Sciatic nerve (tissue), 2 donors: ENCODE measurements at places on chromosomes 3 and 15.

DNA sequence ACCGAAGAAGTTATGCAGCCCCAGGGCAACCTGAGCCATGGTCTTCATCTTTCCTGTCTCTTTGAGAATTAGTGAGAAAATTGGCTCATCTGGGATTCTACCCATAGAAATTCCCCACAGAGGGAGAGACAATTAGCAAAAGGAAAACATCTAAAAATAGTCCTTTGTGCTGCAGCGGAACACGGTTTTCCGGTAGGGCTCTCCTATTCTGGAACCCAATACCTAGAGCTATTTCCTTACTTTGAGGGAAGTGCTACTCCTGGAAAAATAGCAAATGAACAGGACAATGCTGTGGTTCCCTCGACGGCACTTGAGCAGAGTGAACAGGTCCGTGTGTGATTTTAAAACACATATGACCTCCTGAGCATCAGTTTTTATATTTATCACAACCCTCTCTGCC lies 210.5 kb downstream of the FGF12 start:
- no peak for DNase-seq

GRCh38 chr15:81255958-81256320 lies 59.3 kb downstream of the IL16 start:
- no peak for DNase-seq

- DNase-seq, result no peak
Observed at GRCh38 chr3:77001062-77001701, 38.7 kb upstream of the ROBO2 start.

- no peak for DNase-seq
Observed at GRCh38 chr15:71800190-71800589, 10.2 kb upstream of the NR2E3 start.

DNA sequence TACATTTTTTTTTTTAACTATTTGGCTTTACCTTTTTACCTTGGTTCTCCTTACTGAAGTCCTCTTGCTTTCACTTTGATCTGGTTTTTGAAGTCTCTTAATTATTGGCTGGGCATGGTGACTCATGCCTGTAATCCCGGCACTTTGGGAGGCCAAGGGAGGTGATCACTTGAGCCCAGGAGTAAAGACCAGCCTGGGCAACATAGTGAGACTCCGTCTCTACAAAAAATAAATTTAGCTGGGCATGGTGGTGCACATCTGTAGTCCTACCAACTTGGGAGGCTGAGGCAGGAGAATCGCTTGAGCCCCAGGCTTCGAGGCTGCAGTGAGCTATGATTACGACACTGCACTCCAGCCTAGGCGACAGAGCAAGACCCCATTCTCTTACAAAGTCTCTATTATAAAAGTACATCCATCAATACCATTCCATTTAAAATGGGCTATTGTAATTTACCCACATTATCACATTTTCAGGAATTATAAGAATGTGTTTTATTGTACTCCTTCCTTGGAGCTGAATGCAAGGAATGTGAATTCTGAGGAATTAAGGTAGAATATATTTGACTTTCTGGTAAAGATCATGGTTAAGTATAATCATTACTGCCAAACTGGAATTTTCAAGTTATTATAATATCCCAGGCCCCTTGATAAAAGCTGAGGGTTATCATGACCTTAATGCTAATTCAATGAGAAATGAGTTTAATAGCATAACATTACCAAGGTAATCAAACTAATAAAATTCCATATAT lies 49.0 kb downstream of the MSL2 start:
- DNase-seq, result no peak

GRCh38 chr3:128945878-128946175 lies 48.0 kb downstream of the CFAP92 start:
- no peak for DNase-seq

- no peak for DNase-seq
Observed at GRCh38 chr15:98999233-98999632, 8.4 kb downstream of the PGPEP1L start.

- no peak for DNase-seq
Observed at GRCh38 chr3:19811689-19812088, 122.3 kb downstream of the EFHB start.

- DNase-seq, result no peak
Observed at GRCh38 chr15:98154863-98155262, 194.4 kb downstream of the ARRDC4 start.

- DNase-seq, result no peak
Observed at GRCh38 chr3:113174801-113175485, 36.4 kb upstream of the BOC start.

DNA sequence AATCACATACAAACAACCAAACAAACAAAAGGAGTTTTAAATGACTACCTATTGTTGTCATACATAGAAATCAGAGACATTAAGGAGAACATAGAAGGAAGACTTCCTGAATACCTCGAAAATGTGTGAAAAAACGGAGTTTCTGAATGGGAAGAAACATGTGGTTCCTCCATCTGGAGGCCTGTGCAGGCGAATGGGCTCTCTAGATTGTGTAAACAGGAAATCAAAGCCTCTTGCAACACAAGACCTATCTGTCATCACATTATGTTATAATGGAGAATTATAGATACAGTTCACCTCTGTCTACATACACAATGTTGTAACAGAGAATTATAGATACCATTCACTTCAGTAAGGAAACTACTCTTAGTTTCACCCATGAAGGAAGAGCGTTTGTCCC lies 44.1 kb downstream of the RUBCN start:
- DNase-seq, result no peak

- DNase-seq, result no peak
Observed at GRCh38 chr3:141797819-141798447, 34.7 kb downstream of the GRK7 start.

GRCh38 chr15:65082303-65082953 lies 5.9 kb downstream of the KBTBD13 start:
- no peak for DNase-seq

DNA sequence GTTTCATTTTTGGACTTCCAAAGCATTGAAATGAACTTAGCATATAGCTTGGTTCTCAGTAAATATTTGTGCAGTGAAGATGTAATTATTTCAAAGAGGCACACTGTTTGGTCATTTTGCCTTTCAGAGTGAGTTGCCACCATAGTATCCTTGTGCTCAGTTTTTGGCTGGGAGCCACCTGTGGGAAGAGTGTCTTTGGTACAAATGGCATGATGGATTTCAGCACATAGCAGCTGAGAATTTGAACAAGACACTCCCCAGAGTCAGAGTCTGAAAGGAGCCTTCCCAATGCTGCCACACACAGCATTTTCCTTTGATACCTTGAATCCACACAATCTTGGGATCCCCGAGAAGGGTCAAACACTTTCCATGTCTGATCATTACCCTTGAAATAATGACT lies 897.2 kb upstream of the ARPP21 start:
- no peak for DNase-seq

DNA sequence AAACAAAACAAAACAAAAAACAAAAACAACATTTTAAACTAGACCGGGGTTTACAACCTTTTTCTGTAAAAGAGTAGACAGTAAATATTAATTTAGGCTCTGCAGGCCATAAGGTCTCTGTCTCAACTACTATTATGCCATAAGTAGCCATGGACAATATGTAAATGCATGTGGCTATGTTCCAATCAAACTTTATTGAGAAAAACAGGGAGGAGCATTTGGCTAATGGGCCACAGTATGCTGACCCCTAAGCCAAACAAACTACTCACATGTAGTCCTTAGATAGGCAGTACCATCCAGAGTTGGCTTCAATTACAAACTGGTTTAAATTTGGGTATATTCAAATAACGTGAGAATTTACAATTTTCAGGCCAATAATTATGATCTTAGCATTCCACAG lies 144.2 kb downstream of the TBL1XR1 start:
- DNase-seq, result no peak

DNA sequence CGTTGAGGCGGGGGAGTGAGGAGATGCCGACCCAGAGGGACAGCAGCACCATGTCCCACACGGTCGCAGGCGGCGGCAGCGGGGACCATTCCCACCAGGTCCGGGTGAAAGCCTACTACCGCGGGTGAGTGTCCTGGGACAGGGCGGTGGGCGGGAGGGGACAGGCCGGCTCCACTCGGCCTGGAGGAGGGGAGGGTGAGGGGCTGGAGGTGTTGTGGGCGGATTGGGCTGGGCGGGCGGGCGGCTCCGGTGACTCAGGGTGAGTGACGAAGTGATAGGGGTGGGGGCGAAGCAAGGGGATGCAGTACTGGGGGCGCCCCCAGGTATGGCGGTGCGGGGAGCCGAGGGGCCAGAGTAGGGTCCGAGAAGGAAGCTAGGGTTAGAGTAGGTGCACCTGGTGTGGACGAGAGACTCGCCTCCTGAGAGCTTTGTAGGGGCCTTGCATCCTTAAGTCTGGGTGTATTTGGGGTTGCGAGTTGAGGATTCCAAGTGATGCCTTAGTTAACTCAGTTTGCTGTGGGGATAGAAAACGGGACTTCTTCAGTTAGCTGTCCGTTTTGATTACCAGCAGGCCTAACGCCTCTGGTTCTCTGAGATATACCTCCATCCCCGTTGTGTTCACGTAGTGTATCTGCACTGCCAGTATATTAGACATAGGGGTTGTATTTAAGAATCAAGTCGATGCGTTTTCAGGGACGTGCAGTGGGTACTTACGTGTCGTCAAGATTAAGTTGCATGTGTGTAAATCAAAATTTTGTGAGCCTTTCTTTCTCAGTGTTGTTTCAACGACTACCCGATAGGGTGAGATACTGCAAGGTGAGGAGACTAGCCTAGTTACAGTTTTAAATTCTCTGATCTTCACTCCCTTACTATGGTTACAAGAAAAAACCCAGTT lies 670 bp downstream of the PRKCI start:
- DNase-seq, result peak; percentile 73

- DNase-seq, result no peak
Observed at GRCh38 chr3:129699199-129699598, 92.7 kb upstream of the PLXND1 start.
